ENCODE measurements at places on chromosomes 3 and 15. TPM values are rescaled to one million over a fixed set of nuclear protein-coding genes. Genes with fewer than 3 reads are reported as not detected.

DNA sequence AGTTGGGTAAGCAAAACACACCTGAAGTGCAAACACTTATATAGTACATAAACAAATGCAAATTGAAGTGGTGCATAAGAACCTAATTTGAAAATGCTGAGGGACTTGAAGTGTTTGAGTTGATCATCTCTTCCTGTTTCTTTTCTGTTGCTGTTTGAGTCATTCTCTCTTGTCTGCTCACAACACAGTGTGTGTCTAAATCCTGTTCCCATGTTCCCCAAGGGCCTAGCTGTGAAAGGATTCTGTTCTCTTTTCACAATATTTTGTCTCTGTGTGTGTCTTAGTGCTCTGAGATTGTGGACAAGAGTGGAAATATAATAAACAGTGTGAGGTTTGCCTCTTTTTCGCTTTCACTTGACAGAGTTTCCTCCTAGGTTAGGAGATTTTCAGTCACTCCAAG is 6.1 kb downstream of the CD96 start:
- no peak for DNase-seq

TMEM207 gene
- total RNA-seq = not detected

DNA sequence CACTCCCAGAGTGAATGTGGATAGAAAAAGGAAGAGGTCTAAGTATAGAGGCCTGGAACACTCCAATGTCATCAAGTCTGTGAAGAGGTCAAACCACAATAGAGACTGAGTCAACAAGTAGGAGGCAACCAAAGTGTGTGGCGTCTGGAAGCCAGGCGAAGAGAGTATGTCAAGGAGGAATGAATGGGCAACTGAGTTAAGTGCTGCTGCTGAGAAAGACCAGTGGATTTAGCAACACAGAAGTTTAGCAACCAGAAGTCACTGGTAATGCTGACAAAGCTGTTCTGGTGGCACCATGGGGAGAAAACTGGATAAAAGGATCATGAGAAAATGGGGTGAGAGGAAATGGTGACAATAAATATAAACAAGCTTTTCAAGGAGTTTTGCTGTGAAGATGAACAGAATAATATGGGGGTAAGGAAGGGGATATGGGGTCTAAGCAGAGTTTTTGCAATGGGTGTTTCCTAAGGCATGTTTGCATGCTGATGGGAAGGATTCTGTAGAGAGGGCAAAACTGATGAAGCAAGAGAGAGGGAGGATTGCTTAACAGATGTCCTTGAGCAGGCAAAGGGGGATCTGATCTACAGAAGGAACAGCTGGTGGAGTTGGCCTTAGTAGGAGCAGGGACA is 38.4 kb downstream of the PCOLCE2 start:
- DNase-seq = no peak

DNA sequence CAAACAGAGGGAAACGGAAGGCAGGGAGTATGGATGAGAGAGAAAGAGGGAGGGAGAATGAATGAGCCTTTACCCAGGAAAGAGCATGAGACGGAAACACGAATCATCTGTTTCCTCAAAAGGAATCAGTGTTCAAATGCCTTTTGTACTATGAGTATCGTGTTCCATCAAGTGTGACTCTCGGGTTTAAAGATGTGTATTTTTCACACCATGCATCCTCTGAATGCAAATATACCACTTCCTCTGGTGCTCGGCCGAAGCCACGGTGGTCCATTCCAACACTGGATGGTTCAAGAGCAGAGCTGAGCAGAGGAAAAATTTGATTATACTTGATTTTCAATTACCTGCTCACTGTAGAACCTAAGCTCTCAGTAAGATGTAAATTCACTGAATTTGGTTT is 505.1 kb downstream of the MECOM start:
- no peak for DNase-seq

DNA sequence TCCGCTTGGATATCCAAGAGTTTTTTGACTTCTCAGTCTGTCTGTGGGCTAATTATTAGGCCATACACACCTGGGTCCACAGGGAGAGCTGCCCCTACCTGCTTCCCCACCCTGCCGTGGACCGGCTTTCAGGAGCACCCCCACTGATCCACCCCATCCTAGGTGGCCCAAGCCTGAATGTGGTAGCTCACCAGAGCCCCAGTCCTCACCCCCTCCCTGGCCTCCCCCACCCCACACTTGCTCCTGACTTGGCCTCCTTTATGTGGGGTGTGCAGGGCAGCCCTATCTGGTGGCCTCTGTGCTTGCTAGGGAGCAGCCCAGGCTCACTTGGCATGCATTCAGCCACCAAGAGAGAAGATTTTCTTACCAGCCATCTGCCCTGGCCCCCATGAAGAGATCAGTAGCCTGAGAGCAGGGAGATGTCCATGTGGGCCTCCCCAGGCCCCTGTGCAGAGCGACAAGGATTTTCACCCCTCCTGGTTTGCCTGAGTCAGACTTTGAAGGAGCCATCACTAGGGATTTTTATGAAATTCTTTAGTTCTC is 11.2 kb downstream of the LRRK1 start:
- no peak for DNase-seq

- DNase-seq = no peak
Observed at GRCh38 chr15:67992411-67992810, 61.7 kb upstream of the PIAS1 start.

GRCh38 chr15:39581793-39582285 is 960 bp downstream of the THBS1 start:
- DNase-seq = peak; percentile 67

CSPG5 gene
- 5.0 TPM for total RNA-seq

DNA sequence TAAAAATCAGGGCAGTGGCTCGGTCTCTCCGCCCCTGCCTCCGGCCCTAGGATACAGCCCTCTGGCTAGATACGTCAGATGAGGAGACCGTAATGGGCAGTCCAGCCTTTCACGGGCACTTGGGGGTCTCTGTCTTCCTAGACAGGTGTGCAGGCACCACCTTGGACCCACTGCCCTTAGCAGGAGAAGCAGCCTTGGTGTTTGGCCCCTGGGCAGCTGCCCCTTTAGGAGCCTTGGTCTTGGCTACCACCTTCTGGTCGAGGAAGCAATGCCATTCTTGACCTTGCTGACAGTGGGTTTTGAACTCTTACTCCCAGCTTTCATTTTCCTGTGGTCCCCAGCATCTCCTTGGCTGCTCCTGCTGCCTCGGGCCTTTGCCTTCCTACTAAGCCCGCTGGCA is 149.7 kb upstream of the FRMD4B start:
- no peak for DNase-seq

DNA sequence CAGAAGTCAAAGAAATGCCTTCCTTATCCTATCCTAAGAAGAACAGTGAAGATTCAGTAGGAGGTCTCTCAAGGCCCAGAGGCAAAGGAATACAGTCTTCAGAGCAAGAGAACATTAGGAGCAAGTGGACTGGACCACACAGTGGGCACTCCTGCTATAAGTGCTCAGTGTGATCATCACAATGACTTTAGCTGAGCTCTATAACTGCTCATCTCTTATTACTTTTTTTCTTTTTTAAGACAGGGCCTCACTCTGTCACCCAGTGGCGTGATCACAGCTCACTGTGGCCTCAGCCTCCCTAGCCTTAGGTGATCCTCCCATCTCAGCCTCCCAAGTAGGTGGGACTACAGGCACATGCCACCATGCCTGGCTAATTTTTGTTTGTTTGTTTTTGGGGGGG is 48.1 kb downstream of the COL8A1 start:
- no peak for DNase-seq

ATP8B4 gene
- total RNA-seq = not detected

DNA sequence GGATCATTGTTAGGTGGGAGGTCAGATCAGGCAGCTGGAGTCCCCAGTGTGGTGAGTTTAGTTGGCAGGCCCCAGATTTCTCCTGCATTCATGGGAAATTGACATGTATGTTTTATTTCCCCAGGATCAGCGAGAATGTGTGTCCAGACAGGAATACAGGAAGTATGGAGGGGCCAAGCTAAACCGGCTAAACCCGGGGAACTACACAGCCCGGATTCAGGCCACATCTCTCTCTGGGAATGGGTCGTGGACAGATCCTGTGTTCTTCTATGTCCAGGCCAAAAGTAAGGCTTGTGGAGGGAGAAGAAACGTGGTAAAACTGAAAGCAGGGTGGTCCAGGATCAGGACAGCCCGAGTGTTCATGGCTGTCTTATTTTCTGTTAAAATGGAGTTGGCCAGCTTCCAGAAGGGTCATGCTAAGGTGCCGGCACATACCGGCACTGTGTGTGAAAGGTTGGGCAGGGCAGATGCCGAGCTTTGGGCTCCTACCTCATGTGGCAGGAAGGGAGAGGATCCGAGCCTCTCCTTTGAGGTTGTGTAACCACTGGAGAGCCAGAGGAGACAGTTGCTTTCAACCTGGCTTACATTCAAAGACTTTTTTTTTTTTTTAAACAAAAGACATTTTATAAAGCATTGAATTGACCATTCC is 83.1 kb downstream of the PGPEP1L start:
- no peak for DNase-seq

SCAMP5 gene
- total RNA-seq = 5.8 TPM

GRCh38 chr3:126266850-126267168 is 86.4 kb upstream of the ALDH1L1 start:
- DNase-seq = no peak

GRCh38 chr3:165464736-165465135 is 268.6 kb upstream of the SLITRK3 start:
- no peak for DNase-seq

MYZAP gene
- 143 TPM for total RNA-seq

MOBP gene
- total RNA-seq = not detected

DNA sequence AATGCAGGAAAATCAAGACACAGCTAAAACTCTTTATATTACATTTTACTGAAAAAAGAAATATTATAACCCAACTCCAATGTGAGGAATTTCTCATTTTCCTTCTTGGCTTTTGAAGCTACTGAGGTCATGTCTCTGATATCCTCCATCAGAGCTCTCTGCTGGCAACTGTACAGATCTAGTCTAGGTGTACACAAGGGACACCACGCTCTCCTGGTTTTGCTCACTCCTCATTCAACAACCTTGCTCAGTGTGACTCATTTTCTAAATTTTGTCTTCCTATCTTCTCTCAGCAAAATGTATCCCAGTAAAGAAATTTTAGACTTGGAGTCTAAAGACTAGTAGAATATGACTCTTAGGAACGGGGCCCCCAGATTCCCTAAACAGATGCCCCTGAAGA is 144.3 kb downstream of the KCNMB2 start:
- no peak for DNase-seq

GRCh38 chr3:156341831-156342416 is 213.0 kb downstream of the SSR3 start:
- no peak for DNase-seq

DNA sequence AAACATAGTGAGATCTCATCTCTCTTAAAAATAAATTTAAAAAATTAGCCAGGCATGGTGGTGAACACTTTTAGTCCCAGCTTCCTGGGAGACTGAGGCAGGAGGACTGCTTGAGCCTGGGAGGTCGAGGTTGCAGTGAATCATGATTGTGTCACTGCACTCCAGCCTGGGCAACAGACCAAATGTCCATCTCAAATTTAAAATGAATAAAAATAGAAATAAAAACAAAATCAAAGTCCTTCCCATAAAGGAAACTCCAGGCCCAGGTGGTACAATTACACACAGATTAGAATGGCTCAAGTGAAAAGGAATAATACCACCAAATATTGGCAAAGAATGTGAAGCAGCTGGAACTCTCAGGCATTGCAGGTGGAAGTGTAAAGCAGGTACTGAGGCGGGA is 19.3 kb upstream of the ATP10A start:
- no peak for DNase-seq

ACAN gene
- total RNA-seq = 0.67 TPM

DNA sequence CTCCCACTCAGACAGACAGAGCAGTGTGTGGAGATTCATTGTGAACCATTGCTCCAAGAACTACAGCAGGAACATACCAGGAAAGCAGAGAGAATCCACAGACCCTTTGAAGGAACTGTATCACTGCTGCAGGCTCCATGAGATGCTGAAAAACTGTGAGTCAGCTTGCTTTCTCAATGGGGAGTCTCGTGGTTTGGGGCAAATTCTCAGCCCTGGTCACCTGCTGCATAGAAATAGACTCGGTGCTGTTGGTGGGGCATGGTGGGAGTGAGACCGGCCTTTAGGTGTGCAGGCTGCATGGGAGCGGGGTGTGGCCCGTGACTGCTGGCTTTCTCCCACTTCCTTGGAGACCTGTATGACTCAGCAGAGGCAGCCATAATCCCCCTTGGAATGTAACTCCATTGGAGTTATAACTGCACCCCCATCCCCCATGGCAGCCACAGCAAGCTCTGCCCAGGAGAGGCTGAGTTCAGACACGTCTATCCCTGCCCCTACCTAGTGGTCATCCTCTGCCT is 35.6 kb downstream of the ALCAM start:
- DNase-seq = no peak

KLHL40 gene
- total RNA-seq = 0.39 TPM

SMCO1 gene
- total RNA-seq = 0.45 TPM

VGLL3 gene
- total RNA-seq = 0.04 TPM

GRCh38 chr3:181631901-181632300 is 79.8 kb upstream of the SOX2 start:
- DNase-seq = no peak

GRCh38 chr15:55327387-55327786 is 8.4 kb downstream of the PIGB start:
- no peak for DNase-seq

DNA sequence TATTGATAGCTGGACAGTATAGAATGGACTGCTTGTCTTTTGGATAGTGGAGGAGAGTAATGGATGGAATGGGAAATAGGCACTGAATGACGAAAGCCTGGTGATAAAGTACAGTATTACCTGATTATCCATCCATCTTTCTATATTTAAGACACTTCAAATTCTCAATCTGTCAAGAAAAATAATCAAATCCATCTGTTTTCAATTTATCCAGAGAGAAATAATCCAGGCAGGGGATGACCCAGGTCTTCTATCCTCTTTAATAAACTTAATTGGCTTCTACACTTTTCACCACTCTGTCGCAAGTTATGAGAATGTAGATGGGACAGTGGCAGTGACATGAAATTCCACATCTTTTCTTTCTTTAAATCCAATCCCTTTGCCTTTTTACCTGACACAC is 420.3 kb upstream of the PDZRN3 start:
- DNase-seq = no peak

DNA sequence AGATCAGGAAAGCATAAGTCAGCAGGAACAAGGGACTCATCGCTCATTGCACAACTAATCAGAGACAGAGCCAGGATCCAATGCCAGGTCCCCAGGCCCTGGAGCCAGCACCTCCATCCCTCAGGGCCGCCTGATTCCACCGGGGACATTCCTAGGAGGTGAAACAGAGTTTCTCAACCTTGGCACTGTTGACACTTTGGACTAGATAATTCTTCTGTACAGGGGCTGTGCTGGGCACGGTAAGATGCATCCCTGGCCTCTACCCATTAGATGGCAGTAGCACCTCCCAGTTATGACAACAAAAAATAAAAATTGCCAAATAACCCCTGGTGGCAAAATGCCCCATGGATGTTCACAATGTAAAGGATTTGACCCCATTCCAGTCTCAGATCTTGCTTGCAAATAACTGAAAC is 127.7 kb downstream of the MTHFS start:
- DNase-seq = peak; percentile 18

All from cardiac muscle cell (in vitro differentiated cells and primary cell).